ENCODE measurements at places on chromosomes 2 and 18. TPM values are rescaled to one million over a fixed set of nuclear protein-coding genes. Genes with fewer than 3 reads are reported as not detected.

DNA sequence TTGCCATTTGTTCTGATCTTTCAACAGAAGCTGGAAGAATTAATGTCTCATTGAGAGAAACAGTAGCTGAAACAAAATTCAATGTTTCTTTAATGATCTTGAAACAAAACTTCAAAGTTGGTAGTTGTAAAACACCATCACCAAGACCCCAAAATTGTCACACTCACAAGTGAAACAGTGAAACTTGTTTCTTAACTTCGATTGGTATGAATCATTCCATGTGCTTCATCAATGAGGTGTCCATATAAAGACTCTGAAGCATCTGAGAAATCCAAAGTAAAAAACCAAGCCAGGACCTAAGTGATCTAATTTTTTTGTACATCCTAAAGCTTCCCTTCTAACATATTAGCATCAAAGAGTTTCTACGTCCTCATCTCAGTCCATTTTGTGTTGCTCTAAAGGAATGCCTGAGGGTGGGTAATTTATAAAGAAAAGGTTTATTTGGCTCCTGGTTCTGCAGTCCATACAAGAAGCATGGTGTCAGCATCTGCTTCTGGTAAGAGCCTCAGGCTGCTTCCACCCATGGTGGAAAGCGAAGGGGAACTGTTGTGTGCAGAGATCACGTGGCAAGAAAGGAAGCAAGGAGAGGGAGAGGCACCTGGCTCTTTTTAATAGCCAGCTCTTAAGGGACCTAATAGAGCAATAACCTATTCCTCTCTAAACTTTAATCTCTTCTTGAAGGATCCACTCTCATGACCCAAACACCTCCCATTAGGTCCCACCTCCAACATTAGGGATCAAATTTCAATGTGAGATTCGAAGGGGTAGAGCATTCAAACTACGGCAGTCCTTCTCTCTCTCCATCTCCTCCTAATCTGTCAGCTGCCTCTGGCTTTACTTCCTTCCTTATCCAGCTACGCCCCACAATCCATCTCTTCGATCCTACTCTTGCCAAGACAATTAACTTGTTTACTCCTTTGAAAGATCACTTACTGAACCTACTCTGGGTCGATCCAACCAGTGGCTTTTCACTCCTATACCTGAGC, 20.7 kb upstream of the TLK1 start:
- no peaks in the 10 kb centered on the region for H3K36me3 ChIP-seq
- H3K4me3 ChIP-seq: no peak overlapping the region
- H3K4me1 ChIP-seq: no peaks in the 10 kb centered on the region

The SAG gene
- total RNA-seq: not detected

DNA sequence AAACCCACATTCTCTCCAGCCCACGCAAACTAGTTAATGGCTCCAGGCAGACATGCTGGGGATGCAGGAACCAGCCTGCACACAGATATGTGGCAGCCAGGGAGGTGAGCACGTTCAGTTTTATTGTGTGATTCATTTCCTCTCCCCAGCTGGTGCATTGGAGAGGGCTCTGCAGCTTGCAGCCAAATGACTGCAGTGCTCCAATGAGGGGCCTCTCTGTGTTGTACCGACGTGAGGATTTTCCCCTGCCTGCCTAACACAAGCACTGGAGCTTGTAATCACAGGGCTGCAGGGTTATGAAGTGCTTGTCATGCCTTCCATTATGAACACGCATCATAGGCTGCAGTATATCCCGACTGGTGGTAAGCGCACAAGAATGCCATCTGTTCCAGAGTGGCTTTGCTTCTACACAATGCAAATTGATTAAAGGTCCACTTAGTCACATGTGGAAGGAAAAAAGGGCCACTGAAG, 92.3 kb upstream of the THUMPD2 start:
- DNase-seq: no peak
- H3K27me3 ChIP-seq: peaks cover 4% of the 10 kb centered on the region
- no peak overlapping the region for H3K27ac ChIP-seq
- H3K4me3 ChIP-seq: no peak overlapping the region
- no peaks in the 10 kb centered on the region for H3K4me1 ChIP-seq

DNA sequence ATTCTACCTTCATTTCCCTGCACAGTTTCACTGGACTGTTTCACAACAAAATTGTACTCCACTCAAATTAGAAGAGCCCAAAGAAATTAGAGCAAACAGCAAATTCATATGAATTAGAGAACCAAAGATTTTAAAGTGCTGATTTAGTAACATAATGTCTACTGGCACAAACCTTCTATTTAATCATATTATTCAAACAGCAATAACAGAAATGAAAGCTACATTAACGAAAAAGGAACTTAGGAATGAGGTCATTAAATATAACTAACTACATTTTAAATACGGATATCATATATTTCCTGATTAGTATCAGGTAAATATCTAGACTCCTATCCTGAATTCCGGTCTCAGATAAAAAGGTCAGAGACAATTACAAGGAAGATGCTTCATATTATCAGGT, 5.1 kb downstream of the C18orf32 start:
- no peak overlapping the region for H3K4me3 ChIP-seq
- H3K36me3 ChIP-seq: peaks cover 22% of the 10 kb centered on the region
- no peak for DNase-seq
- H3K4me1 ChIP-seq: peaks cover 20% of the 10 kb centered on the region

GRCh38 chr2:154698721-154699574, 453 bp downstream of the KCNJ3 start:
- no peak overlapping the region for H3K4me3 ChIP-seq
- H3K4me1 ChIP-seq: no peaks in the 10 kb centered on the region
- H3K27me3 ChIP-seq: peaks cover 13% of the 10 kb centered on the region
- DNase-seq: no peak

The CGREF1 gene
- 1.4 TPM for total RNA-seq

DNA sequence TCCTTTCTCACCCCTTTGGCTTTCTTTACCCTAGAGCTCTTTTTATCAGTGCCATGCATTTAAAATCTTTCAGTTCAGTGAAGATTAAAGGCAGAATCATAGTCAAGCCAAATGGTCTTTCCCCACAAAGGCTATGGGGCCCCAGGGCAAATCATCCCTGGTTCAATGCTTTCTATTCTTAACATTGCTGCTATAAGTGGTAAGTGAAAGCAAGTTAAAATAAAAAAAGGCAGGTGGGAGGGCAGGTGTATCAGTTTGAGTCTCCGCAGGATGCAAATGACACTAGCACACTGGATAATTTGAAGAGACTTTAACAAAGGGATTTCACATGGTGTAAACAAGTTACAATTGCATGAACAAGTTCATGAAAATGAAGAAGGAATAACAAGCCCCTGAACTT, 757.4 kb downstream of the SATB2 start:
- H3K4me1 ChIP-seq: no peaks in the 10 kb centered on the region
- no peaks in the 10 kb centered on the region for H3K27me3 ChIP-seq
- H3K4me3 ChIP-seq: no peak overlapping the region

DNA sequence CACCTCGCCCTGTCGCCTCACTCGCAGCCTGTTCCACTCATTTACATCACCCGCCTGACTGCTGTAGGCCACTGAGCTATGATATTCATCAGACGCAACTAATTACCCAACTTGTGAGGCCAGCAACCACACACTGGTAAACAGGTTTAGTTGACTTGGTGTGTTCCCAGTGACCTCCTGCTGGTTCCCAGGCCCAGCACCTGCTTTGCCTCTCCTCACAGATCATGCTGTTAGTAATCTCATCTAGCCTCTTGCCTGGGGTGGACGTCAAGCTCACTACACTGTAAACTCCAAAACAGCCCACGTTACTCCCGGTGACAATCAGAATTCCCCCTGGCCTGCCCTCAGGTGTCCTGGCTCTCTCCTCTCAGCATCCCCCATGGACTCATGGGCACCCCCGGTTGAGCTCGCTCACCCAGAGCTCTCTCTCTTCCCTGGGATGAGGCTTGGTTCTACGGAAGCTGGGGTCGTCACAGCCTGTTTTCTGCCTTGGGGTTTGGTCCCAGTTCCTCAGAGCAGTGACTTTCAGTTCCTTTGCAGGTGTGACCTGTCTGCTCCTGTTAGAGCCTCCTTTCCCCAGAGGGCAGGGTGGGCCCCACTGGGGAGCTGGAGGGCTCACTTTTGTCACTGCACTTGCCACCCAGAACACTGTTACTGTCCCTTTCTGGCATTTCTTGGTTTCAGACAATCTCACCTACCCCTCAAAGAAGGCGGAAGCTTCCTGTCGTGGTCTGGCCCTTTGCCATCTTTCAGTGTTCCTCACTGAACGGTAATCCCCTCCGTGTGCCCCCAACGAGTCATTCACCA, 40.3 kb downstream of the INPP5D start:
- H3K27me3 ChIP-seq: no peaks in the 10 kb centered on the region
- peak; percentile 88 for DNase-seq
- H3K36me3 ChIP-seq: peaks cover 9% of the 10 kb centered on the region
- H3K27ac ChIP-seq: peak overlapping the region; percentile 96

The TMEM182 gene
- total RNA-seq: 4.8 TPM
